Right ventricle myocardium superior (tissue), 1 donor: ENCODE measurements at places on chromosomes 7 and 10.

- DNase-seq: no peak
Observed at GRCh38 chr7:26987338-26987737, 108.5 kb downstream of the HOXA1 start.

GRCh38 chr10:93755443-93756116 is 2.2 kb upstream of the LGI1 start:
- DNase-seq: no peak

GRCh38 chr7:50723173-50723572 is 59.5 kb downstream of the GRB10 start:
- DNase-seq: no peak

- DNase-seq: no peak
Observed at GRCh38 chr7:30321882-30322192, 37.4 kb downstream of the ZNRF2 start.

GRCh38 chr10:6089334-6090219 is 743 bp downstream of the RBM17 start:
- no peak for DNase-seq

DNA sequence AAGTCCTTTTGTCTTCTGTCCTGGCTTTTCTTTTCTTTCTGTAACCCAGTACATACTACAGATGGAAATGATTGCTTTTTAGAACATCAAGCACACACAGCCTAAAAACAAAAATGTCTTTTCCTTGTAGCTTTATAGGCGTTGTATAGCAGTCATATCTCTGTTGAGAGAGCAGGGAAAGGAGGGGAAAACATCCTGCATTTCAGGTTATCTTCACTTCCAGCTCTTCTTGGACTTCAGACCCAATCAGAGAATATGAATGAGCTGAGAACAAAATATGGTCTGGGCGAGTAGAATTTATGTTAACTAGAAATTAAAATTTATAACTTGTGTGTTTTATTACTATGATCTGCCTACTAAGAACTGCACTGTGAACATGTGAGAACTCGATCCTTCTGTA is 14.7 kb downstream of the TMEM60 start:
- DNase-seq: no peak

DNA sequence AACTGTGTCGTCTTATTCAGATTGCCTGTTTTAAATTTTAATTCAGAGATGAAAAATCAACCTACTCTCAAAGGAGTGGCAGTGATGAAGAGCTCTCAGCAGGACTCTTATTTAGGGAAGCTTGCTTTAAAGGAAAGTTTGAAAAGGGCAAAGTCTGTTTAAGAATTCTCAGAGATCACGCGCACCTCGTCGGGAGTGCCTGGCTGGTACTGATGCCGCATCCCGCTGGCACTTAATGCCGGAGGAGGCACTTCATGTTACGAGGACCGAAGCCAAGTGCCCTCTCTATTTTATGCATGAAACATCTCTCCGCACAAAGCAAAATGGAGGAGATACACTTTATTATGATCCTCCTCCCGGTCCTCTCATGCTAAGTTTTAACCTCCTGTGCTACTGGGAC is 71.1 kb upstream of the INSYN2A start:
- no peak for DNase-seq

- DNase-seq: no peak
Observed at GRCh38 chr7:135784013-135784412, 35.4 kb upstream of the FAM180A start.

DNA sequence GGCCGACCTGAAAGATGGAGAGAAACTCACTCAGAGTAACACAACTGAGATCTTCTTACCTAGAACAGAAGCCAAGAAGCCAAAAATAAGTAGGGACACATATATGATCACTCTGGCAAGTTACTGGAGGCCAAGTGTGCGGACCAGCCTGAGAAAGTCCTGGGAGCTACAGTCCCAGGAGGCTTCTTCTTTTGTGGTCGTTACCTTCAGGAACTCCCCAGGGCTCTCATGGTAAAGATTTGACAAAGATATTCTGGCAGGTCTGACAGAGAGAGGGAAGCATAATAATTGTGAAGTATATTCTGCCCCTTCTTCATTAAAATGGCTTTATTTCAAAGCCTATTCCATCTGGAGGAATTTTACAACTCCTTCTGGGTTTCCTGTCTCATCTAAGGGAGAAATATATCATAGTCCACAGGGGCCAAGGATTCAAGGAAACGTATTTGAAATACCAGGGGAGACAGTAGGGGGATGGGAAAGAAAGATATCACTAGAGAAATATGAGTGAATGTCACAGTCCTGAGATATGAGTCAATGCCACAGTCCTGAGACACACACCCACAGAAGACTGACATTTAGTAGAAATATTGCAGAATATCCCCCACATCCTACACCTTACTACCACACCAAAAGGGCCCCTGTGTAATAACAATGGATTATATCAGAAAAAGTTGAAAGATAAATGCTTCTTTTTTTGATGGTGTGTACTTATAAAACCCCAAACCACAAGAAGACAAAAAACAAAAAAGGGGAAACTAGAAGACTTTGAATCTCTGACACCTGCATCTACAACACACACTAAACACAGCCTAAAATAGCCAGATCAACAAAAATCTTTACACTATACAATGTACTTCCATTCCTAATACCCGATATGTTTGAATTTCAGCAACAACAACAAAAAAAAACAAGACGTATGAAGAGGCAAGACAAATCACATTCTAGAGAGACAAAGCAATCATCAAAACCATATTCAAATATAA is 594.2 kb upstream of the NRG3 start:
- no peak for DNase-seq

- DNase-seq: no peak
Observed at GRCh38 chr10:71266918-71267442, 52.1 kb upstream of the SLC29A3 start.

DNA sequence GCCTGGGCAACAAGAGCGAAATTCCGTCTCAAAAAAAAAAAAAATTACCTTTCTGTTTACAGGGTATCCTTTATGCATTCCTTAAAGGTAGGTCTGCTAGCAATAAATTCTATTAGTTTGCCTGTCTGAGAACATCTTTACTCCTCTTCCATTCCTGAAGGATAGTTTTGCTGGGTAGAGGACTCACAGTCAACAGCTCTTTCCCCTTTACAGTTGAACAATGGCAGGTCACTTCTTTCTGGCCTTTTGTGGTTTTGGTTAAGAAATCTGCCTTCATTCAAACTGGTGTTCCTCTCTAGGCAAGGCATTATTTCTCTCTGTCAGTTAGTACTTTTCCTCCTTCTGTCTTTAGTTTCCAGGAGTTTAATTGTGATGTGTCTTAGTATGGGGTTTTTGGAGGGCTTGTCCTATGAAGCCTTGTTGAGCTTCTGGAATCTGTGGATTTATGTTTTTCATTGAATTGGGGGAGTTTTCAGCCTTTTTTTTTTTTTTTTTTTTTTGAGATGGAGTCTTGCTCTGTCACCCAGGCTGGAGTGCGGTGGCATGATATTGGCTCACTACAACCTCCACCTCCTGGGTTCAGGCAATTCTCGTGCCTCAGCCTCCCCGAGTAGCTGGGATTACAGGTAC is 4.8 kb upstream of the DNAAF5 start:
- no peak for DNase-seq

DNA sequence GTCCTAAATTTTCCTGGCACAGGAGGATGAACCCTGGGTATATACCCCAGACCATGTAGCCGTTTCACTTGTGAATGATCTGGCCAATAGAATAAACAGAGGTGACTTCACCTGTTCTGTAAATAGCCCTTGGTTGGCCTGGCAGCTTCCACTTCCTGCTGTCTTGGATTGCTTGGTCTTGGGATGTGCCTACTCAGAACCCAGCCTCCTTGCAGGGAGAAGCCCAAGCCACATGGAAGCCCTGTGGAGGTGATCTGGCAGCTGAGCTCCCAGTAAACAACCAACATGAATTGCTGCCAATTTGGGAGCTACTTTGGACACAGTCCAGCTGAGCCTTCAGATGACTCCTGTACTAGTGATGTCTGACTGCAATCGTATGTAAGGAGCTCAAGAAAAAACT is 4.8 kb upstream of the RAPGEF5 start:
- DNase-seq: no peak

DNA sequence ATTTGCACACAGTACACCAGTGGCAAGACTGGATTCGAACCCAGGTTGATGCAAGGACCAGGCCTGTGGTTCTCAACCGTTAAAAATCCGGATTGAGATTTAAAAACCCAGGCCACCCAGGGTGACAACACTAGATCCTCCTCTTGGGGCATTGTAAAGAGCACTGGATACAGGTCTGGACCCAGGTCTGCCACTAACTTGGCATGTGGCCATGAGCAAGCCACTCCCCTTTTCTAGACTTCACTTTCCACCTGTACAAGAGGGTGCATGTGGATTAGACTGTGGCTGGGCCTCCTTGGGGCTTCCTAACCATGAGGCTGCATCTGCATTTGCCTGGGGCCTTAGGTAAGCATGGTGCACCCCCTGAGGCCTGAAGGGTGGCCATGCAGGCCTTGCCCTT is 21.7 kb upstream of the SLC29A3 start:
- DNase-seq: peak; percentile 26

- no peak for DNase-seq
Observed at GRCh38 chr7:84813376-84813775, 373.5 kb downstream of the SEMA3D start.

- no peak for DNase-seq
Observed at GRCh38 chr7:120611975-120612374, 246.0 kb downstream of the TSPAN12 start.

DNA sequence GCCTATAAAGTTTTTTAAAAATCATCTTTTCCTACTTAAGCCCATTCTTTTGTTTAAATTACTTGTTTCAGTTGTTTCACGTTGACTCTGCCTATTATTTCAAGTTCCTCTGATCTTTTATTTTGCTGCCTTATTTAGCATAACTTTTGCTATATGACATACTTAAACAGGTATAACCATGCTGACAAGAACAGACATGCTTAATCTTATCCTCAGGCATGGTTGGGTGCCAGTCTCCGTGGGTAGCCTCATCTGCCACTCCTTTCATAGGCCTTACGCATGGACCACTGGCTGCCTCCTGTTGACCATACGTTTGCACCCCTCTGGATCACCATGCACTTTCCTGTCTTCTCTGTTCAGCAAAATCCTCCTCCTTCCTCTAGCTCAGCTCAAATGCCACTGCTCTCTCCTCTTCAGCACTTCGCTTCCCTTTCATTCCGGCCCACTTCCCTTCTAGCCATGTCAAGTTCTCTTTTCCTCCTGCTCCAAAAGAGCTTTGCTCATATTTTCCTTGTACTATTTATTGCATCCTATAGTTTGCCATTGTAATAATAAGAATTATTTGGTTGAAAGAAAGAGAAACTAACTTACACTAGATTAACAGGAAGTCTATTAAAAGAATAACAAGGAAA is 10.0 kb upstream of the TSPAN33 start:
- DNase-seq: no peak

DNA sequence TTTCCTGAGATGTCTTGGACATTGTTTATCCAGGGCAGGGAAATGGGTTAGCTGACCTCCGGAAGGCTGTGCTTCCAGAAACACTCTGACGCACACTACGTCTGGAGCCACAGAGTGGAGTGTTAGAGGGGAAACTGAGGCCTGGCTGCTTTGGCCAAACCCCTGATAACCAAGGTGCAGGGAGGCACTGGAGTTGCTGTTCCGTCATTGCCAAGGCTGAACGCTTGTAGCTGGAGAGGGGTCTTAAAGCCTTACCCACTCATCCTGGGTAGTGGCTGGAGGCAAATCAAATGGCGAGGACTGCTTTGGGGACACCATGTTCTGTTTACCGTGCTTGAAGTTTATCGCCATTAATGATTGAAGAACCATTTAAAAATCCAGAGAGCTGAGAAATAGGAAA is 604.1 kb upstream of the FOXK1 start:
- DNase-seq: no peak

DNA sequence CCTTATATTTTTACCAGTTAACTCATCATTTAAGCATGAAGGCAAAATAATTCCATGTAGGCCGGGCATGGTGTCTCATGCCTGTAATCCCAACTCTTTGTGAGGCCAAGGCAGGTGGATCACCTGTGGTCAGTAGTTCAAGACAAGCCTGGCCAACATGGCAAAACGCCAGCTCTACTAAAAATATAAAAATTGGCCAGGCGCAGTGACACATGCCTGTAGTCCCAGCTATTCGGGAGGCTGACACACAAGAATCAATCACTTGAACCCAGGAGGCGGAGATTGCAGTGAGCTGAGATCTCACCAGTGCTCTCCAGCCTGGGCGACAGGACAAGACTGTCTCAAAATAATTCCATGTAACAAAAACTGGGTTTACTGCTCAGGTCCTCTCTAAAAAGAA is 18.3 kb downstream of the HNRNPA2B1 start:
- DNase-seq: no peak
